Activated effector memory CD4-positive, alpha-beta T cell treated with Interleukin-2 at 50 U/mL for 16 hours (primary cell): ENCODE measurements at places on chromosomes 5 and 9.

DNA sequence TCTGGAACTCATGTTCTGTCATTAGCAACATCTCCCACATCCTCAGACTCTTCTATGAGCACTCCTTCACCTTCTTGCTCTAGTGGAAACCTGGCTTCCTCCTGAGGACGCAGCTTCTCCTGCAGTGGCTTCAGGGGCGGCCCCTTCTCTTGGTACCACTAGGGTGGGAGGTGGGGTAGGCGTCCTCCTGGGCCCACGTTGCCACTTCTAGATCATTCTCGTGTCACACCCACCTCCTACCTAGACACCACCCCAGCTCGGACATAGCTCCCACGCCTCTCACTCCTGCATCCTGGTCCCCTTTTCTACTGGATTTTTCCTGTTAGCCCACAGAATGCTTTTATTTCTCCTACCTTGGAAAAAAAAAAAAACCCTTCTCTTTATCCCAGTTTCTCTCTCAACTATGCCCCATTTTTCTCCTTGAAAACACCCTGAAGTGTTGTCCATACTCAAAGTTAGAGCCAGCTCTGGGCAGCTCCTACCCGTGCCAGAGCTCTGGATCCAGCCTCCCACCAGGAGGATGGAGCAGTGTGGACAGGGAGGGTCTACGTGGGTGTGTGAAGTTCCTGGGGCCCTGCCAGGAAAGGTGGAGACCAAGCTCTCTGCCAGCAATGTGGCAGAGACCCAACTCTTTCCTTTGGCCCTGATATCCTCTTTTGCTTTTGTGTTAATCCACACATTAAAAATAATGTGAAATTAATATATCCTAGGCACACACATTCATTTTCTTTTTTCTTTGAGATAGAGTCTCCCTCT is 179.2 kb downstream of the HSPA4 start:
- DNase-seq = no peak

DNA sequence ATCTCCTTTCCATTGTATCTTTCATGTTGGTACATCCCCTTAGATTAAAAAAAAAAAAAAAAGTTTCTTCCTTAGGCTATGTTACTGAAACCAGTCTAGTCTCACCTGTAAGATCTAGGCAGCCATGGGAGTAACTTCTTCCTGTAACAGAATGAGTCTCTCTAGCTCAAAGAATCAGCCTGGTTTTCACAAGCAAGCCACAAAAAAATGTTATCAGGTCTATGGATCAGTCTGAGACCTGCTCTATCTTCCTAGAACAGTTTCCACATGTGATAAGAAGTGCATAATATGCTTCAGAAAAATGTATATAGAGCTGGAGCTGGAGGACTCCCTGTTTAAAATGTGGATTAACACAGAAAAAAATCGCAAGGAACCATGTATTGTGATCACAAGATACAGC is 53.8 kb downstream of the ARRDC3 start:
- no peak for DNase-seq

GRCh38 chr5:58191443-58191842 is 268.4 kb downstream of the PLK2 start:
- DNase-seq = no peak

- no peak for DNase-seq
Measured at GRCh38 chr9:112005939-112006338, 109.3 kb downstream of the UGCG start.

- no peak for DNase-seq
Measured at GRCh38 chr5:176889321-176890280, 9.5 kb downstream of the HK3 start.

DNA sequence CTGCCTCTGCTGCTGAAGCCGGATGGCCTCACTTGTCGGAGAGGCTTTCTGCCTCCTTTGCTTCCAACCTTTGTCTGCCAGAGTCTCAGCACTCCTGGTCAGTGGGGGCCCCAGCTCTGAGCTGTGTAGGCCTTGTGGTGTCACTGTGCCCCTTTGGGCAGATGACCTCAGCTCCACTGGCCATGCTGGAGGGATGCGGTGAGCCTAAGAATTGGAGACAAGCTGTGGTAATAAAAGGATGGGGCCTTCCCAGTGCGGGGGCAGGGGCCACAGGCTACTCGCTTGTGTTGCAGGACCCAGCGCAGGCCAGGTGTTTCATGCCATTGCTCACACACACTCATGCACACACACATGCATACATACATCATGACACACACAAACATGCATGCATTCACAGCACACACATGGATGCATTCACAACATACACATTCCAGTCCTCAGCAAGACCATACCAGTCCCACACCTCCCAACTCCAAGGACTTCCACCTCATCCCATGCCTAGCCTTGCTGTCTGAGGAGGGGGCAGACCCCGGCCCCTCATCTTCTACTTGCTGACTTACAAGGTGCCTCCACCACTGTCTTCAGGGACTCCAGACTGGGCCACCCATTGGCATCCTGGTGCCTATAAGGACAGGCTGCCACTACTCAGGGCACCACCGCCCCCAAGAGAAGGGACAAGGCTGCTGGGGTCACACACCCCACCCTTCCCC is 237.7 kb downstream of the SYK start:
- no peak for DNase-seq

DNA sequence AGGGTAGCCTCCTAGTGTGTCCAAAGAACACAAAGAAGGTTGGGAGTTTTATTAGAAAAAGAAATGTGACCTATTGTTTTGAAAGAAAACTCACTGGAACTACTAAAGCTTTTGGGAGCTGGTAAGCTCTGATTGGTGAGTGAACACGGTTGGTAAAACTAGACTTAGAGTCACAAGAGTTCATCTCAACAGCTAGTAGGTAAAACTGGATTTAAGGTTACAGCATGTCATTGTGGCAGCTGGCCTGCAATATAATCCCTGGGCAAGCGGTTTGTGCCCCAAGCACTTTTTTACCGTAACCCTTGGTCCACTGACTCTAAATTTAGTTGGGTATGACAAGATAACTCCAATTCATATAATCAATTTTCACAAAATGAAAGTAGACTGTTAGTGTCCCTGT is 47.4 kb downstream of the UBAP2 start:
- no peak for DNase-seq

DNA sequence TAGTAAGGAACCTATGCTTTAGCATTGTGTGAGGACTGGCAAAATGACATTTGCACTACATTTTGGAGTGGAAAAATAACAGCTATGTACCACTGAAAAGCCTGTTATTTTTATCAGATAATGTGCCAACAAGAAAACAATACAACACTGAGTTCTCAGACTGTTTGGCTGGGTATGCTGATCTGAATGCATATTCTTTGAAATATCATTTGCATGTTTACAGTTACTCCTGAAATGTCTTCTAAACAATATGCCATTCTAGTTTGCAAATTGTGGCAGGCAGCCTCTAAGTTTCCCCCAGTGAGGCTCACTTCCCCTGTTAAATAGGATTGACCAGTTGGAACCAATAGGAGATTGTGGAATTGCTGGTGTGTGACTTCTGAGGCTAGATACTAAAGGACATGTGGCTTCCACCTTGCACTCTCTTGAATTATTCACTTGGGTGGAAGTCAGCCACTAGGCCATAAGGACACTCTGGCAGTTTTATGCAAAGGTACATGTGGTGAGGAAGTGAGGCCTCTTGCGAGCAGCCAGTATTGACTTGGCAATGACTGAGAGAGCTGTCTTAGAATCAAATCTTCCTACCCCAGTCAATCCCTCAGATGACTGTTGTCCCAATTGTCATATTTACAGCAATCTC is 250.4 kb upstream of the PCSK5 start:
- no peak for DNase-seq

DNA sequence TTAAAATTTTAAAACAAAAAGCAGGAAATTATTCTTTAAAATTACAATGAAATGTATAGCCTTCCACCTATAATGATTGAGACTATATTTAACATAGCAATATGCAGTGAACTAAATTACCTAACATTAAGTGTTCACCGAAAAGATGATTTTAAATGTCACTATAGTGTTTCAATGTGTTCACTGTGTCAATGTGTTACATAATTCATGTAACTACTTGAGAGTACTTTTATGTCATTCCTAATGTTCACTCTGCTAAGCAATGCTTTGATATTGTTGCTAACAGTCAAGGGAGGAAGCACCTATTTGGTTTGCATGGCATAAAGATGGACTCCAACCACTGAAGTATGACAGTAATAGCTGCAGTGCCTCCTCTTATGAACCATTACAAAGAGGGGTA is 629.8 kb upstream of the C9orf72 start:
- DNase-seq = no peak

GRCh38 chr5:122183098-122183787 is 53.9 kb downstream of the ZNF474 start:
- DNase-seq = no peak

GRCh38 chr5:113202746-113203716 is 226.4 kb downstream of the DCP2 start:
- DNase-seq = no peak

DNA sequence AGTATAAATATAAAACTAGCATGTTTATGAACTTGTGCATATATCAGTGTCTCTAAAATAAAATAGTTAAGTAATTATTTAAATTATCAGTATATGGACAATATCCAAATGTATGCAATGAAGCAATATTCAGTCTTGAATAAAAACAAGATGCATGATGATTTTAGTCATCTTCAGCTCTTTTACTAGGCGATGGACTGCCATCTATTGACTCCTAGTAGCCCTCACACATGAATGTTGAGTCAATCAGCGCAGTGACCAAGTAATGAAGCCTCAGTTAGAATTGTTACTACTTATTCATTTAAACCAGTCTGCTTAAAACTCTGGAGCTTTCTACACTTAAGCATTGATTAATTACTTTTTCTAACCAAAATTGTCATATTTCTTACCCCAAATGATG is 92.9 kb upstream of the GRHPR start:
- no peak for DNase-seq

GRCh38 chr9:96006296-96006879 is 130.9 kb downstream of the ERCC6L2 start:
- no peak for DNase-seq

- DNase-seq = no peak
Measured at GRCh38 chr9:91398926-91399325, 24.7 kb downstream of the NFIL3 start.

DNA sequence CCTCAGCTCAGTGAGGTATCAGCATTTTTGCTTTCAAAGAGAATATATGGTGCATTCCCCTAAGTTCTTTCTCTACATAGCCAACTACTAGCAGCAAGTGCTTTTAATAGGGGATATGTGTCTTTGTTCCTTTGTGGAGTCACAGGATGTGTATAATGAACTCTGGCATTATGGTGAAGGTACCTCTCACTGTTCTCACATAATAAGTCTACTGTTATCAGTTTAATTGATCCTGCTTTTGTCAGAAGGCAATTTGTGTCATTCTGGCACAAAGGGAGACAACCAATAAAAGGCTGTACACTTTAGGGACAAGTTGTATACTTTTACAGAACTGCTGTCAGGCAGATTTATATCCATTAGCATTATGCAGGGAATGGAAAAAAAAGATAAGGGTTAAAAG is 531.4 kb upstream of the RIOK2 start:
- DNase-seq = no peak

GRCh38 chr5:96569770-96570169 is 92.4 kb upstream of the CAST start:
- no peak for DNase-seq

DNA sequence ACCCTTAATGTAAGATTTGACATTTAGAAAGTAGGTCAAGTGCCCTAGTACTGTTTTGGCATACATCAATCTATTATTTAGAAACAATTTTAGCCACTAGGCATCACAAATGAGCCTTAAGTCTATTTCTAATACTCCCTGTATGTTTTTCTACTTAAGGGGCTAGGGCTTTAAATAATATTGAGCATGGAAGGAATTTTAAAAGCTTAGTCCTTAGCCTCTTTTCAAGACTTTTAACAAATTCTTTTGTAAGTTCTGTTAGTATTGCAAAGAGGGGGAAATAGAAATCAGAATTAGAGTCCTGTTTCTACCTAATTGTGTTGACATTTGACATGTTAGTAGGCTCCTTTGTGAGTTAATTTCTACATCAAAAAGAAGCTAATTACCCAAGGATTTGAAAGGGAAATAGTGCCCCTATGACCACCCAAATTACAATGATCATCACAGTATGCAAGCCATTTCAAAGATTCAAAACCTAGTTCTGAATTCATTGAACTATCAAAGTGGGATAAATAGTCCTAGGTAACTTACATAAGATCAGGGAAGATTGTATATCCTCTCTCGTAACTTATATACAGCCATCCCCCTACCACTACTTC is 647.8 kb upstream of the ACO1 start:
- DNase-seq = no peak

DNA sequence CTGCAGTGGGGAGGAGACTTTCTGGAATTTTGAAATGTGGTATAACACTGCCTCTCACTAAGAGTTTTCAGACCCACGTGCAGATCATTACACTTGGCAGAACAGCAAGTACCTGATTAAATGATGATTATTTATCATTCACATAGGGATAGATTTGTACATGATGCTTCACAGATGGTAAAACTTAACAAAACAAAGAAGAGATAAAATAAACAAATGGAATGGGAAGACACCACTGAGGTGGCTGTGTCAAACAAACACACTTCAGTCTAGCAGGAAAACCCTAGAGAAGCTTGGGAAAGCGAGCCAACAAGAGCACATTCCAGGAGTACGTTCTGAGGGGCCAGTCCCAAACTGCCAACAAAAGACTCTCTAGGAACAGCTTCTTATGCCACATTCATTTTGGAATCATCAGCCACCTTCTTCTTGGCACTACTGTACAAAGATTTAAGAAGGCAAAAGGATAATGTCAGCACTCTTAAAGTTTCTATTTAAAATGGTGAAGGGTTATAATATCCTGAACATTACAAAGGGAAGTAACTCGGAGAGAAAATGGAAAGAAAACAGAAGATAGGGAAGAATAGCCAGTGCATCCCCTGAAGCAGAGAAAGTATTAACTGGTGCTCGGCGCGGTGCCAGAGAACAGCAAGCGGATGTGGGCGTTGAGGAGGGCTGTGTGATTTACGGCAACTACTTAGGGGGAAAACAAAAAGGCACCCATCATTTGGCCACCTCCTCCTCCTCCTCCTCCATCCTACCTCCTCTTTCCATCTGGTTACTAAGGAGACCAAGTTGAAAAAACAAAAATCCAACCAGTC is 1.6 kb downstream of the MED27 start:
- peak; percentile 12 for DNase-seq

- no peak for DNase-seq
Measured at GRCh38 chr5:160956051-160956450, 104.0 kb upstream of the ATP10B start.

GRCh38 chr5:67659288-67659687 is 462.7 kb upstream of the CD180 start:
- DNase-seq = no peak

DNA sequence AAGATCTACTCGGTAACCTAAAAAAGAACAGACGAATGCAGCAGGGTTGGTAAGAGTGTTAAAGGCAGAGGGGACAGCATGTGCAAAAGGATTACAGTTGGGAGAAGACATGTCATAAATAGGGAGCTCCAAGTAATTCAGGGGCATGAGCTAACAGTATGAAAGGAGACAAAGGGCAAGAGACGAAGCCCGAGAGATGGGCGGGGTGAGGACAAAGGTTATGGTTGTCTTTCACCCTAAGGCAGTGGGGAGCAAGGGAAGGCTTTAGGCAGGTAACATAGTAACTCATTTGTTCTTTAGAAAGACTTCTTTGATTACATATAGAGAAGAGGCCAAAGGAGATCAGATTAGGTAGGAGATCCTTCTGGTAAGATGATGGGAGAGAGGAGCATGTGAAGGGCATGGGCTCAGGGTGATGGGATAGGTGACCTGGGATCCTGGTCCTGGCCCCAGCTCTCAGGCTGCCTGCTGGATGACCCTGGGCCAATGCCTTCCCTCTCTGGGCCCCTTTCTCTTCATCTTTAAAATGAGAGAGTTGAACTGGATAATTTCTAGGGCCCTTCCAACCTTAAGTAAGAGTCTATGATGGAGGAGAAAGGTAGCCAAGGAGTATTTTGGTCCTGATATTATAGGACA is 19.5 kb downstream of the MORN5 start:
- DNase-seq = no peak

GRCh38 chr5:87774804-87775203 is 362.1 kb upstream of the CCNH start:
- no peak for DNase-seq
